ENCODE measurements at places on chromosomes 4 and X.

- DNase-seq = no peak
These were observed 1324.2 kb downstream of the TECRL start for GRCh38 chr4:63085091-63085490.

DNA sequence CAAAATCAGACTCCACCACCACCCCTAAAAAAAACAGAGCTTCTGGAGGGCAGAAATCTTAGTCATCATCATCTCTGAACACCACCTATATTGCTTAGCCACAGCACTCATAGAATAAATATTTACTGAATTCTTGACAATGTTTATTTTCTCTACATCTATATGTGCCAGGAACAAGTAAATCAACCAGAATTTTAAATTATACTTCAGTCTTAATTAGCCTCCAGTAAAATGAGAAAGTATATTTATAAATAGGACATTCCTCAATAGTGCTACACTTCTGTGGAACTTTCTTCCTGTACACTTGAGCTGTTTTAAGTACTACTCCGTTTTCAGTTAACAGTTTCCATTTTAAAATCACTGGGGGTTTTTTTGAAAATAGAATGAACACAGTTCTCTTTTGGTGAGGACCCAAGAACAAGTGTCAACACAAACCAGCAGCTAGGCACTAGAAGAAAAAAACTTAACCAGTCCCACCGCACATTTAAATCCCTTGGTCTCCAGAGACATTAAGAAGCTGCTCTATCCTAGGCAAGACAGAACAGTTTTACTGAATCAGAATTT, 25.5 kb downstream of the SMIM14 start:
- DNase-seq = no peak

- DNase-seq = no peak
These were observed 63.7 kb upstream of the ARSJ start for GRCh38 chr4:114043116-114043515.

DNA sequence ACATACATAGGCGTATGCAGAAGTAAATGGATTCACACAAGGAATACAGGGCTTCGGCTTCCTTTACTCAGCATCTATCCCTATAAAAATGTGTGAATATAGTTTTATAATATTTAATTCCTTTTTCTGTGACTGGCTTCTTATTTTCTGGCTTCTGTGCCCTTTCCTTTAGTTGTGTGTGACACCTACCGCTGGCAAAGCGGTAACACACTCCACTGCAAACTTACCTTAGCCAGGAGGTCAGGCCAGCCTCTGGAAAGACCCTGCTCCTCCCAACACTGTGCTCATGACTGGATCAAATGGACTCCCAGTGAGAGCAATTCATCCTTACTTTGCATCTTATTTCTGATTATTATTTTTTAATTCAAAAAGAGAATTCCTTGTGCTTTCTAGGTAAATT, 244.2 kb downstream of the ANK2 start:
- no peak for DNase-seq

GRCh38 chrX:136259543-136259942, 8.3 kb upstream of the MAP7D3 start:
- peak; percentile 10 for DNase-seq

DNA sequence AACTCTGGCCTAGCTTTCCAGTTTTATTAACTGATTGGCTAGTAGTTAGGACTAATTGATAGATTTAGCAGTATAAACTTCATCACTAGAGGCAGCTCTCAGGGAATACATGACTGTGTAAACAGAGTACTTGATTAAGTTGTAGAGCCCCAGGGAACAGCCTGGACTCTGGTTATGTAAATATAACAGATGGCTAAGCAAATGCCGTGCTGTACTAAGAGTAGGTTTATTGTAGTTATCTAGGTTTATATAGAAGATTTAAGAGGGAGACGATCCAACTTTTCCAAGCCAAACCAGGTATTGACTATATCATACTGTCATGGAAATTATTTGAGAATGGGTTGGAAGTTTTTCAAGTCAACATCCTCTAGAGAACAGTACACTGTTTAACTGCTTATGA, 463.4 kb upstream of the GRID2 start:
- no peak for DNase-seq

GRCh38 chr4:182969651-182970279, 52.6 kb upstream of the DCTD start:
- no peak for DNase-seq

DNA sequence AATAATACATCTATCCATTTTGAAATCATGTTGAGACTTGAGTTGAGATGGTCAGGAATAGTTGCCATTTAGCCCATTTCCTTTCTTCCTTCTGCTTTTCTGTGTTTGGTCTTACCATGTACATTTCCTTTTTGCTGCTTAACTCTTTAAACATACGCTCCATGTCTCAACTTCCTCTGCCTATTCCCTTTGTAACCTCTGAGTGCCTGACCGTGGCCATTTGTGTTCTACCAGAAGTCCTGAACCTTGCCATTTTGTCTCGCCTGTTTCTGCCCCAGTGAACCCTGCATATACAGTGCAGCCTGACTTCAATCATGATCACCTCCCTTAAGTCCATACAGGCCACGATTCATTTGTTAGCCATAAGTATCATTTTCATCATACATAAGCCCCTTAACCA, 169.0 kb downstream of the RAPGEF2 start:
- no peak for DNase-seq

DNA sequence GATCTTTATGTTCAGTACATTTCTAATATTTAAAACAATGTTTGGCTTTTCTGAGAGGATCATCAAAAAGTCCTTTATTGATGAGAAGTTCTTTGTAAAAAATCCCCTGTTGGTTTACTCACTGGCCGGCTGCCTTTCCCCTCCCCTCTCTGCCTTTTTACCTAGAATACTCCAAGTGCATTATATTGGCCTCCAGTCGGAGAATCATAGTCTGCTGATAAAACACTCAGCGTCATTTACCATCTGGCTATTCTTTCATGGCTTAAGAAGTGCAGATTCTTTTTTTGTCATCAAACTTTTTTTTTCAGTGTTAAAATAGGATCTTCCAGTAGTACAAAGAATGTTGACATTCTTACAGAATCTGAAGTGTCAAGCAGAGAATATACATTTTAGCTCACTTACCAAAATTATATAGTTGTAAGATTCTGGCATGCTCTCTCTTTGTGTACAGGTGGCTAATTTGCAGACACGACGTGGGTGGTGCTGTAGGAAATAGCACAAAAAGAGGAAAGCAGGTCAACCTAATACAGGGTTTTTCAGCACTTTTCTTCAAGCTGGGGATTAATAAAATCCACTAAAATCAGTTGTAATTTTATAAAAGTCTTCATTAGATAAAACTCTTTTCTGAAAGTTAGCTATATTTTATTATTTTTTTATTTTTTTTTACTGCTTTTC, 731.8 kb downstream of the KCTD8 start:
- no peak for DNase-seq

DNA sequence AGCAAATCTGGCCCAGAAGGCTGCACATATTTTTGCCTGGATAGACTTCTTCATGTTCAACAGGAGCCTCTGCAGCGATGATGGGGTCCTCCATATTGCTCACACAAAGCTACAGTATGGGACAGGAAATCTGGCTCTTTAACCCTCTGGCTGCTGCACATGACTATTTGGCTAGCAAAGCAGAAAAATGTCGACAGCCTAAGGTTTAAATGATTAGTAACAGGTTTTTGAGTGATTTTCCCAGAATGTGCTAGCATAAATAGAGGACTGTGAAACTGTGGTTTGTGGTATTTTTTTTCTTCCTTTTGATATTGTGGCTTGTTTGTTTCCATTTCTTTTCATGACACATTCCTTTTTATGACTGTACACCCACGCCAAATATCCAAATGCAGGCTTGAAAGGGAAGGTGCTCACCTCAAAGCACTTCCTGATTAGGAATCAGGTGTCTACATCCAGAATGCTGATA, 120.2 kb upstream of the GK2 start:
- DNase-seq = no peak

DNA sequence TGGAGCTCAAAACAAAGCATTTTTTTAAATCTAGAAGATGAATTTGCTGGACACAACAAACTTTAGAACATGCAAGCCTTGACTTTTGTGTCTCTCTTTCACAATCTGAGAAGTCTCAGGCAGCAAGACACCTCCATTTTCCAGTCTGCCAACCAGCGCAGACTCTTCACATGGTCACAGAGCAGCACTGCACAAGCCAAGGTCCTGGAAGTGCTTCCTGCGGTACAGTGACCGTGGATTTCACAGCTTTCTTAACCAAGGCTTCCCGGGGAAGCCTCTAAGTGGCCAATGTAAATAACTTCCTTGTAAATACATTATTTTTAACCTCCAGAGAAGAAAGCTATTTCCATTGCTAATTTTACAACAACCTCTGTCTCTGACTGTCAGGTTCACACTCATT, 31.2 kb downstream of the ZNF827 start:
- DNase-seq = no peak

DNA sequence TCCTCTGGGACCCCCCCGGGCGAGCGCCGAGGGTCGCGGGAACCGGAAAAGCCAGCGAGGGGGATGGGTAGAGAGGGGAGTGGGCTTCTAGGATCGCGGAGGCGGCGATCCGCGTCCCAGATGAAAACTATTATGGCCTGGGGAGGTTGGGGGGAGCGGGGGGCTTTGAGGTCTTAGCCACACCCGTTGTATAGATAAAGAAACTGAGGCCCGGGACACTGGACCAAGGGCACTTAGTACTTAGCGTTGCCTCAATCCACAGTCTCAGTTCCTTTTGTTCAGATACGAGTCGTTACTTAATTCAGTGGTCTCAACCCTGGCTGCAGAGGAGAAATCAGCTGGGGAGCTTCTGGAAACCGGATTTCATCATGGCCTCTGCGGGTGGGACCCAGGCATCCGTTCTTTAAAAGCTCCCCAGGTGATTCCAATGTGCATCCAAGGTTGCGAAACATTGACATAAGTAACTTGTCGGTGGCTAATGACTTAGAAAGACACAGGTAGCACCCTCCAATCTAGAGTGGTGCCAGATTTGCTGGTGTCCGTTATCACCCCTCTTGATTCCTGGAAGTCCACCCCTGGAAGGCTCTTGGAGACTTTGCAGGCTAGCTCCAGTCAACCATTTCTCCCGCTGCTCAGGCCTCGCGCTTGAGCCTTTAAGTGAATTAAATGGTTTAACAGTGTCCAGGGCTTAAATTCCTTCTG, 90.7 kb downstream of the GEMIN8 start:
- no peak for DNase-seq

GRCh38 chrX:72396117-72396516, 90.4 kb upstream of the CITED1 start:
- no peak for DNase-seq

DNA sequence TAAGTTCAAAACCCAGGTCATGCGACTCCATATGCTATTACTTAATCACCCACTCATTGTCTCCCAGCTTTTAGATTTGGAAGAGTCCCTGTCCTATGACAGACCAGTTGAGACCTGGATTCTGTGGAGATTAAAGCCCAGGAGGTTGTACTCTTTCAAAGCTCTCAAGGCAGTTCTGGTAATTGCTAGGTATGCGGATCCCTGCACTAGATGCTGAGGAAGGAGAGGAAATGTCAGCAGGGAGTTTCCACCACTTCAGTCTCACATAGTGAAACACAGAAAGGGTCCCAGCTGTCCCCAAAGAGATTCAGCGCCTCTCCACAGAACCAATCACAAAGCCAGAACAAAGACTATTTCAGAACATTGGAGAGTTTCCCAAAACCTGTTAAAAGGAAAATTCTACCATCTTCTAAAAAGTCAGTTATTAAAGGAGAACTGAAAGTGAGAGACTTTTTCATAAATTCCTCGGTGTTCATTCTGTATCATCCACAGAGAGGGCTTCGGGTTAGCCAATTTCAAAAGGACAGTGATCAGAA, 53.4 kb downstream of the IRF2 start:
- peak; percentile 51 for DNase-seq

DNA sequence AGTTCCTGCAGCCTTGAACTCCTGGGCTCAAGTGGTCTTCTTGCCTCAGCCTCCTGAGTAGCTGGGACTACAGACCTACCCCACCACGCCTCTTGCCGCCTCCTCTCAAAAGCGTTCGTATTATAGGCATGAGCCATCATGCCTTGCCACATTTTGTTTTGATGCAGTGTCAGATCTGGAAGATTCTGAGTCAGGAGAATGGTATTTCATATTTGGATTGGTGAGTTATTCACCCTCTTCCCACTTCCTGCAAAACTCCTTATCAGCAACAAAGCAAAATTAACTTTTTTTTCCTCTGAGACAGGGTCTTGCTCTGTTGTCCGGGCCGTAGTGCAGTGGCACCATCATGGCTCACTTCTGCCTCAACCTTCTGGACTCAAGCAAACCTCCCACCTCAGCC, 29.6 kb downstream of the REST start:
- DNase-seq = no peak
